Stimulated activated CD4-positive, alpha-beta T cell treated with anti-CD3 and anti-CD28 coated beads, Interleukin-2, amount 100 ng/mL, for 24 hours (primary cell): ENCODE measurements at places on chromosomes 7 and 10.

DNA sequence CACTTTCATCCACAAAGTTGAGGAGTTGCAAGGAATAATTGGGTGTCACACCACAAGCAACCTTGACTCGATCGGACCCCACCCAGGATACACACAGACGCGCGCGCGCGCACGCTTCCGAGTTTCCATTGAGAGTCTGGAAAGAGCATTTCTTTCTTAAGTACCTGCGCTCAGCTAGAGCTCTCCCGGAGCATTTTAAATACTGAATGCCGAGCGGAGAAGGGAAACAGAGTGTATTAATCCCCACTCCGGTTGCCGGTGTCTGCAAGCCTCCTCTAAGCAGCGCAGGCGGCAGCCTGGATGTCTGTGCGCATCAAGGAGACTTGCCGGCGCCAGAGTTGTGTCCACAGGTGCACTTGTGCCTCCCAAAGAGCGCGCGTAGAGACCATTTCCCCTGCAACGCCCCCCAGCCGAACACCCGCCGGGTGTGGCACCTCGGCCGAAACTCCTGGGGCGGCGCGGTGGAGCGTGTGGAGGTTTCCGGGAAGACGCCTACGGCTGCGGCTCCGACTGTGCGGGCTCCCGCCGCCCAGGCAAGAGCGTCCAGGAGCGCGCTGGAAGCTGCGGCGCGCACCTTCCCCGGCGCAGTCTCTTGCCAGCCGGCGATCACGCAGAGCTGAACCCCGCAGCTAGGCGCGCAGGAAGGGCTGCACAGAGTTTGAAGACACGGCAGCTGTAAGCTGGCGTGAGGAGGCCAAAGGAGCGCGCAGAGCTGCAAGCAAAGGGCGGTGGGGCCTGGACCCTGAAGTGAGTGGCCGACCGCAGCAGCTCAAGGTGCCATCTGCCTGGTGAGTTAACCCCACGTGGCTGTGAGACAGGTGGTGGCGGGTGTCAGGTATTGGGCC is 1.1 kb upstream of the FEZF1 start:
- DNase-seq = no peak

DNA sequence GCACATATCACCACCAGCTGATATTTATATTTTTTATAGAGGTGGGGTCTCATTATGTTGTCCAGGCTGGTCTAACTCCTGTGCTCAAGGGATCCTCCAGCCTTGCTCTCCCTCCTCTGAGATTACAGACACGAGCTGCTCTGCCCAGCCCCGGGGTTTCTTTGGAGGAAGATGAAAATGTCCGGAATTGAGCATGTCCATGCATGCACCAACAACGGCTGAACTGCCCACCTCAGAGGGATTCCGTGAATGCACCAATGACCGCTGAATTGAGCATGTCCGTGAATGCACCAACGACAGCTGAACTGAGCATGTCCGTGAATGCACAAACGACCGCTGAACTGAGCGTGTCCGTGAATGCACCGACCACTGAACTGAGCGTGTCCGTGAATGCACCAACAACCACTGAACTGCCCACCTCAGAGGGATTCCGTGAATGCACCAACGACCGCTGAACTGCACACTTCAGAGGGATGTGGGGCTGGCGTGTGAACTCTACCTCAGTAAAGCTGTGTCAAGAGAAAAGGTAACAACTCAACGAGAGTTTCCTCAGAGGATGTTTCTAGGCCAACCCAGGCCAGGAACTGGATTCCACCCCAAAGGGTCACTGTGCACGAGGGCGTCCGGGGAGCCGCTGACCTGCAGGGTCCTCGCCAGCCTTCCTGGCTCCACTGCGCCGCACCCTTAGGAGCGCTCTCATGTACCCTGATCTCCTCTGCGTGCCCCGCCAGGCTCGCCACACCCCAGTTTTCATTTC is 34.9 kb upstream of the INPP5A start:
- no peak for DNase-seq

GRCh38 chr7:37354656-37355131 is 94.0 kb downstream of the ELMO1 start:
- DNase-seq = peak; percentile 73

DNA sequence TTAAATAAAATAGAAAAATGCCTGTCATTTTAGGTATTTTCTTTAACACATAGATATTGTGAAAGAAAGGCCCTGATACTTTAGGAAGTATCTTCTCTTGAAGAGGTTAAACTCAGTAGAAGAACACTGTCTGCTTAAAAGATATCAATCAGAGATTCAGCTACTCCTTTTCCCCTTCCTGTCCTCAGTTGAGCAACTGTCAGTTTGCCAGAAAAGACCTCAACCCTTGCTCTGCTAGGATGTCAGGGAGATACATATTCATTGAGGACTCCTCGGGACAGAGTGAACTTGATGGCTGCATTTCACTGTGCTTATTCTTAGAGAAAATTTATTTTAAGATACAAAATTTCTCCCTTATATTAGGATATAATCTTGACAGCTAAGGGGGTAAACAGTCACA is 173.6 kb upstream of the CACNA2D1 start:
- no peak for DNase-seq

GRCh38 chr7:79334841-79335240 is 118.6 kb downstream of the MAGI2 start:
- no peak for DNase-seq

GRCh38 chr10:122054048-122055025 is 65.4 kb downstream of the TACC2 start:
- DNase-seq = peak; percentile 10

GRCh38 chr7:132618956-132619305 is 42.7 kb upstream of the PLXNA4 start:
- no peak for DNase-seq

GRCh38 chr10:128218161-128218560 is 91.9 kb upstream of the MKI67 start:
- no peak for DNase-seq

DNA sequence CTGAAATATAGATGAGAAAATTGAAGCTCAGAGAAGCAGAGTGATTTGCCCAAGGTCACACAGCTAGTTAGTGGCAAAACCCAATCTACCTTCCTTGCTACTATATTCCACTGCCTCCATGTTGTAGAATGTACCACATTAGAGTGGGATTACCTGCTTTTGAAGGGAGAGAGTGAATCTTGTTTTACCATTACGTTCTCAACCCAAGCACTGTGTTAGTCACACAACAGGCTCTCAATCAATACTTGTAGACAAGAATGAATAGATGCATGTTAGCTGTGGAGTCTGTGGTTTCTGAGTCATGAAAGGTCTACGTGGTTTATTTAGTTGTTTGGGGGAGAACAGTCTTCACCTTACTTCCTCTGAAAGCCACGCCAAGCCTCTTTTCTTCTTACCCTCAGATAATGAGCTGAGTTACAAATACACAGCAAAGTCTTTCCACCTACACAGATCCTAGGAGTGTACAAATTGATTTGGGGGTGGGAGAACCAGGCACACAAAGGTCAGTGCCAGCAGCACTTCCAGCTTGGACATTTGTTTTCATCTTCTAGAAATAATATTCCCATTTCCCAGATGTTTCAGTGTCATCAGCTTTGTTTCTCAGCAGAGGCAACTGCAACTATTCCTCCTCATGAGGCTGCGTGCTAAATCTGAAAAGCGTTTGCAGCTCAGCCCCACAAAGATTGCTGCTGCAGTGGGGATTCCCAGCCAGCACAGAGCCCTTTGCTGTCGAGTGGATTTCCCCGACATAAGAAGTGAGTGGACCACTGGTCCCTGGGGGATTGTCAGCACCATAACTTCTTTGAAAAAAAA is 71.5 kb upstream of the ADO start:
- DNase-seq = peak; percentile 46

DNA sequence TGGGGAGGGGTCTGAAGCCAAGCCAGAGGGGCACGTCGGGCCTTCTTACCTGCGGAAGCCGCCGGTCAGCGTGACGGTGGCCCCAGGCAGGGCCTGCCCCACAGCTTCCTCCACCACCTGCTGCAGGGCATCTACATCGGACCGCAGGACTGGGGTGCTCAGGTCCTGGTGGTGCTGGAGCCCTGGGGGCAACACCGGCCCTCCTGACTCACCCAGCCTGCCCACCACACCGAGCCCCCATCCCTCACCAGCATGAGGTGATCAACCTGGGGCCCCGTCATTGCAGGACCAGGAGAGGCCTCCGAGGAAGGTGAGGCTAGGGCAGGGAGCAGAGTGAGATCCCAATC is 8.0 kb downstream of the POLM start:
- DNase-seq = no peak

DNA sequence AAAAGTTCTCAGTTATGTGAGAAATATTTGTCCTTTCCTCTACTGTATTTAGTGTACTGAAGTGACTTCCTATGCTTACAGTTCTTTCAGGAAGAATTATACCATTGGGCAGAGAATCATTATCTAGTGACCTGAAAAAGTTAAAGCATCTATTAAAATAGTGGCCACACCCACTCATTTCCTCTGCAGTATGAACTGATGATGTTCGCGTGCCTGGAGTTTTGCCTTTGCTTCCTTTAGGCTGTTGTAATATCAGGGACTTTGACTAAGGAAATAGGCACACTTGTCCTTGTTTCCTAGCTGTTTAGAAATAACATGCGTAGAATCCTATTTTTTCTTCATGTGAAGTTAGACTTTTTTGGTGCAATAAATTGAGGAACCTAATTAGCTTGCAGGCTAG is 100.7 kb downstream of the ZMYND11 start:
- DNase-seq = no peak

- DNase-seq = no peak
These were observed 54.0 kb downstream of the MTURN start for GRCh38 chr7:30188811-30189210.

GRCh38 chr7:99386584-99387238 is 12.2 kb downstream of the ARPC1B start:
- no peak for DNase-seq

DNA sequence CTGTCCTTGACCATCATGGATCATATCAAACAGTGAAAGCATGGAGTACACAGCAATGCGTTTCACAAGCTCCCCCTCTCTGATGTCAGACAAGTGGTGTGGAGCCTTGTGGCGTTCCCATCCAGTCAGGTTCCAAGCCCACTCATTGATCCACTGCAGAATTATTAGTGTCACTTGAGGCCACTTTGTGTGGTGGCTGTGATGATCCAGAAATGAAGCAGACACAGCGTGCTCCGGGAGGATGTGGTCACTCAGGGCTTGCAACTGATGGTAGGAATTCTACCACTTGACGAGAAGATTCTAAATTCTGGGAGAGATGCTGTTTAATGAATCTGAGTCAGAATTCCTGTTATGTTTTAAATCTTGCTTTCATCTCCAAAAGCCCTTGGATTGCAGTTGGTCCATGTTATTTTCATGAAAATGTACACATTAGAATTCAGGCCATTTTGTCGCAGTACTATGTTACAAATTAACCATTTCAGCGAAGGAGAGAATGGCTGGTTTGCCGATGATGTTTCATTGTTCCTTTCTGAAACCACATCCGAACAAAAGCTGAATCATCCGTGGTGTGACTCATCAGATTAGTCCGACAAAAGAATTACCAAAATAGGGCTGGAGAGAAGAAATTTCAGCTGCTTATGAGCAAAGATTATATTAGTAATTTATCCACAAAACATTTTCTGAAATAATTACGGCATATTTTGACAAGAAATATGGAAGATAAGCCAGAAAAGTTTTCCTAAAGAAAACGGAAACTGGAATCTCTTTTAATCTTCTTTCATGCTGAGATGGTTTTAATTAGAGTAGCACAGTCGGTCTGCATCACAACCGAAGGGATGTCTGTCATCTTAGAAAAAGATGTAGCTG is 48.1 kb downstream of the INSYN2A start:
- DNase-seq = no peak

GRCh38 chr10:11175823-11176243 is 158.2 kb downstream of the CELF2 start:
- DNase-seq = no peak

- no peak for DNase-seq
These were observed 153.3 kb downstream of the EGFR start for GRCh38 chr7:55172161-55172560.

DNA sequence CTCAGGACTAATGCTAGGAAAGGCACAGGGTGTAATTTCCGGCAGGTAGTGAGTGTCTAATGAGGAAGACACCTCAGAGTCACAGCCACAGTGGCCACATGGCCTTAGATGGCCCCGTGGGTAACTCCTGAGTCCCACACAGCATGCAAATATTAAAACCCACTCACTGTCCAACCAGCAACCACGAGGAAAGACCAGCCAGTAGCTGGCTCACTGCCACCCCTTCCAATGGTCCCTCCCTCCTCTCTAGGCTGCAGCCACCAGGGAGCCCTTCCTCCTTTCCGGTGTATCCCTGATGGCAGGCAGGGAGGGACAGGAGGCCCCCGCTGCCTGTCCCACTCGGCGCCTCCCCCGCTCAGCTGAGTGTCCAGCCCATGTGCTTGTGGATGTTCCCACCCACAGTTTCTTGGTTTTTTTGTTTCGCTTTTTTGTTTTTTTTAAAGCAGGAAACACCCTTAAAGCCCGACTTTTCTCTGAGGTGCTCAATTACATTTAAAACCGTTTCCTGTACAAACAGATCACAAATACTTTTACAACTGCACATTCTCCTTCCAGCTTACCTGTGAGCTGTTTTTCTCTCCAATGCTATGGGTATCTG is 9.2 kb downstream of the BNIP3 start:
- DNase-seq = peak; percentile 41

DNA sequence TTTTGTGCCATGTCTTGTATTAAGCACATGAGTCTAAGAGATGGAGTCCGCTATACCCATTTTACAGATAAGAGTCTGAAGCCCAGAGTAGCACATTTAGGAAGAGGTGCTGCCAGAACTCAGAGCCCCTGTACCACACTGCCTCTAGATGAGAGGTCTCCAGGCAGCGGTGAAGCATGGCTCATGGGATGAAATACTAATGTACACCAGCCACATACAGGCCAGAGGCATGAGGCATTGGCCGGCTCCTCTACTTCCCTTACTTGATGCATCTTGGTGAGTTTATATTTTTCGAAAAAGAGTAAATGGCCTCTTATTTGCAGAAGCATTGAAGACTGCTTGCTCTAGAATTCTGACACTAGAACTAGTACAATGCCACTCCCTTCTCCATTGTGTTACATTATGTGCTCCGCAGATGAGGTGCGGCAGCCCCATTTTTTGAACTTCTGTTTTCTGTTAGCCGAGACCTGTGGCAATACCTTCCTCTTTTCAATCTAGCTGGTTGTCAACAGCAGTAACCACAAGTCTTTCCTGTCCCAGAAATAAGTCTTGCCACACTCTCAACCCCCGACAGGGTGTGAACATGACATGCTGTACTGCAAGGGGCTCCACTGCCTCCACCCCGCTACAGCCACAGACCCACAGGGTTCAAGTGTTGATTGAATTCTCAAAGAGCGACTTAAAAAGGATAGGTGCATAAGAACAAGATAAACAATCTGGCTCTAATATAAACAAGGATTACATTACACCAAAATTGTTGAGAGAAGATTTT is 145.3 kb downstream of the CELF2 start:
- peak; percentile 60 for DNase-seq

- DNase-seq = peak; percentile 26
These were observed 1.6 kb downstream of the FAM133B start for GRCh38 chr7:92588561-92588960.

- peak; percentile 59 for DNase-seq
These were observed 210.4 kb upstream of the ADO start for GRCh38 chr10:62594093-62594520.

- no peak for DNase-seq
These were observed 83.7 kb downstream of the C10orf105 start for GRCh38 chr10:71635867-71636266.

- DNase-seq = no peak
These were observed 371.7 kb upstream of the IGFBP3 start for GRCh38 chr7:46292741-46293140.

GRCh38 chr10:32065856-32066255 is 9.6 kb upstream of the KIF5B start:
- no peak for DNase-seq
